ENCODE measurements at places on chromosomes 5 and 9.

DNA sequence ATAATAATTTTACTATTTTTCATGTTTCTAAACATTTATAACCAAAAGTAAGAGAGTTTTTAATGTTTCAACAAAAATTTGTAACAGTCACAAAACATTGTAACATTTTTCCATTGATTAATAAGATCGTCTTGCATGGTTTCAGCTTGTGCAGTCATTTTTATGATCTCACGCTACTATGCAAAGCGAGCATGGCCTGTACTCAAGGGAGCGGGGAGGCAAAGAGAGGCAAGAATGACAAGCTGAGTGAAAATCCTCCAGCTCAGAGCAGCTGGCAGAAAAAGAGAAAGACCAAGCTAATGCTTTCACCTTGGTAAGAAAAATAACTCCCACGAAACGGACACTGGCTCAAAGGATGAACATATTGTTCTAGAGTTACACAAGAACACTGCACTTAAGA, 90.0 kb upstream of the SV2C start:
- no peak for DNase-seq

DNA sequence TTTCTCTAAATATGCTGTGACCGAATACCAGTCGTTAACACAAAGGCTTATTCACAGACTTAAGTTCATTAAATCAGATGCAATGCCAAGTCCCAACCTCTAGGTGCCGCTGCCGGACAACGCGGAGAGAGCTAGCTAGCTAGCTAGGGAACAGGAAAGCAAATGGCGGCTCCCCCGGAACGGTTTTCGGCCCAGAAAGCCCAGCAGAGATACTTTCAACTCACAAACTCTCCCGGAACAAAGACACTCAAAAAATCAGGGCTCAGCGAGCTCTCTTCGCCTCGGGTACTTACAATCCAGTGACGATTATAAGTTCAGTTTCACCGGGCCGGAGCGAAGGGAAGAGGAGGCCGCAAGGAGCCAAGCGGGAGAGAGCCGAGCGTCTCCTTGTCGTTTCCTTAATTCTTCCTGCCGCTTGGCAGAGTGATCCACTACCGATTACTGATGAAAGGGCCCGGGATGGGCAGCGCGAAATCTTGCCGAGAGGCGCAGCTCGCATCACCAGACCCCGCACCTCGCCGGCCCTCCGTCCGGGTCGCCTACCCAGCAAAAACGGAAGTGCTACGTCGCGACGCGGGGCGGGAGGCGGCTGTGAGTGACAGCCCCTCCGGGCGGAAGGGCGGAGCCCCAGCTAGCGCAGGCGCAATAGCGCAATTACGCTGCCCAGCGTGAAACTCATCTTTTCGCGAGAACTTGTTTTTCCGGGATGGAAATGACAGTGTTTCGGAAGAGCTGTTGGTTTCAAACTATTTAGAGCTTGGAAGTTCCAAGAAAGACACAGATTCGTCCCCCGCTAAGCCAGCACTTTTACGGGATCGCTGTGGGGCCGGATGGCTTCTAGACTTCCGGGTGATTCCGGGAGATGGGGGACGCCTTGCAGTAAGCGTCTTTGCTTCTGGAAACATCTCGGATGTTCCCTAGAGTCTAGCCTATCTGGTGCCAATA, at the start of gene TAF7:
TAF7 (minus strand) TSS at position 560 of the 945 bp plus-strand sequence. CDS start 740 bp downstream, outside the sequence.
- peak; percentile 96 for DNase-seq

GRCh38 chr9:74821636-74822035, 66.1 kb downstream of the TRPM6 start:
- no peak for DNase-seq

DNA sequence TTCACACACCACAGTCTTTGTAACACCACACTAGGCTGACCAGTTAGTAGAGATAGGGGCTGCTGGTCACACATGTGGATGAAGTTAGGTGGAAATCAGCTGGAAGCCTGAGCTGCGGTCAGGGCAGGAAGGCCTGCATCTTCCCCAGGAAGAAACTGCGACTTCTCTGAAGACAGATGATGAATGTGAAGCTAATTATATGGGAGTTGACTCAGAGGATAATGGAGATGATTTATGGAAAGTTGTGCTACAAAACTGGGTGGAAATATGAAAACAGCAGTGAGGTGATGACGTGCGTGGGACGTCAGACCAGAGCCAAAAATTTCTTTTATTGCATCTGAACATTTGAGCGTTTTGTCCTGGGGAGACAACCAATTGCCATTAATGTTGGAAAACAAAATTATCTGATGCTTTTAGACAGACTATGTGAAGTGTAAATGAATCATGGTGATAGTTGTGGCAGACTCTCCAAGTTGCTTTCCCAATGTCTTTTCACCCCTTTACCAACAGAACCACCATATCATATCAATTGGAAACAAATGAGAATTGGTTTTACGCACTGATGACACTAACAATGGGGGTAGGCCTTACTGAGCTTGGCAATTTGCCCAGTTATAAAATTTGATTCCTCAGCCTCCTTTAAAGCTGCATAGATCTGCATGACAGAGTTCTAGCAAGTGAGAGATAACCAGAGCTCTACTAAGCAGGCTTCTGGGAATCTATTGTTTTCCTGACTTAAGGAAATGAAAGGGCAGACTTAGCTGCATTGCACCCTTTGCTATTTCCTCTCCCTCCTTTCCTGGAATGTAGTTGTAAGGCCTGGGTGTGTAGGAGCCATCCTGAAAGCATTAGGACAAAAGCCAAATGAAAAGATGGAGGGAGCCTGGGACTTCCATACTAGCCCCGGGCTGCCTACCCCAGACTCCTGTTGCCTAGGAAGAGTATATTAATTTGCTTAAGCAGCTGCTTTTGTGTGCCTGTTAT, 84.0 kb downstream of the RAB3C start:
- no peak for DNase-seq

DNA sequence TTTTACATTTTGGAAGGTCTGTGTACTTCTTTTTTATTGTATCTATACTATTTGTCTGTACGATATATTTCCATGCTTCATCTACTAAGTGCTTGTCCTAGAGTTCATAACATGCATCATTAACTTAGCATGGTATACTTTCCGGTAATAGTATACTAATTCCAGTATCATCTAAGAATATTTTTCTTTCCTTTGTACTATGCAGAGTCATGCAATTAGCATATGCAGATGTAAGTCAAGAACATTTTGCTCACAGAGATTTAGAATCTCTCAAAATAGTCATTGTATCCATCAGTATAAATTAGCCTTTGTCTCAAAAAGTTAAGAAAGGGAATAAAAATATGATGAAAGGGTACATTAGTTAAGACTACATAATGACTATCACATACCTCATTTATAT, 770.4 kb upstream of the GRAMD2B start:
- DNase-seq: no peak

- DNase-seq: peak; percentile 41
These were observed 28.1 kb downstream of the TMOD1 start for GRCh38 chr9:97529363-97530076.

- DNase-seq: no peak
These were observed 25.9 kb upstream of the PRDM12 start for GRCh38 chr9:130638284-130639123.

GRCh38 chr5:132566657-132567056, 9.9 kb downstream of the RAD50 start:
- no peak for DNase-seq

- DNase-seq: no peak
These were observed 11.8 kb upstream of the CHD1 start for GRCh38 chr5:98940581-98940980.

DNA sequence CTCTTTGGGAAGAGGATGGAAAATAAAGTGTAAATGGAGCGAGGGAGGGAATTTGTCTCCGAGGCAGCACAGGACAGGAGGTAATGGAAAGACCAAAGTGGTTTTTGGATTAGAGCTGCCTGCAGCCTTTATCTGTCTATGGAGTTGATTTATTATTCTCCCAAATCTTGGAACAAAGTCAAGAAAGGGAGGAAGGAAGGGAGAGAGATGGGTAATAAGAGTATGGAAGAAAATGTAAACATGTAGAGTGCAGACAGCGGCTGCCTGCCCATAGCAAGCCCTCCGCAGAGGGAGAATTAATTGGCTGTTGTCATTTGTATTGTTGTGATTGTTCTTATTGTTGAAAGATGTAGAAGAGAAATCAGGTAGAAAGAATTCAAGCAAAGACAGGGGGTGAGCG, 15.7 kb downstream of the KCNIP1 start:
- DNase-seq: no peak

- DNase-seq: no peak
These were observed 1.3 kb downstream of the EIF4EBP3 start for GRCh38 chr5:140548791-140549190.

GRCh38 chr9:115651461-115651860, 502.1 kb upstream of the PAPPA start:
- no peak for DNase-seq

DNA sequence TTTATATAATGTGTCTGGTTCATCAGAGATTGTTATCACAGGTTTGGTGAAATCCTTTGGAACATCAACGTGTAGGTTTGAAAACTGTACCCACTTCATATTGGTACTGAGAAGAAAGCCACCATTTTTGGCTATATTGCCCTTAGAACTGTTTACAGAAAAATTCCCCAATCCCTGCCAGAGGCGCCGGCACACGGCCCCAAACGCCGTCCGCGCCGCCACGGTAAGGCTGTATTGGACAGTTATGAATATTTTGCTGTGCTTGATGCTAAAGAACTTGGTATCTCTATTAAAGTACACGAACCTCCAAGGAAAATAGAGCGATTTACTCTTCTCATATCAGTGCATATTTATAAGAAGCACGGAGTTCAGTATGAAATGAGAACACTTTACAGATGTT, 35.2 kb downstream of the DCAF10 start:
- DNase-seq: no peak

GRCh38 chr5:141717043-141717442, 35.0 kb upstream of the ARAP3 start:
- DNase-seq: no peak

- no peak for DNase-seq
These were observed 21.0 kb upstream of the CDKN2B start for GRCh38 chr9:22030101-22030598.

DNA sequence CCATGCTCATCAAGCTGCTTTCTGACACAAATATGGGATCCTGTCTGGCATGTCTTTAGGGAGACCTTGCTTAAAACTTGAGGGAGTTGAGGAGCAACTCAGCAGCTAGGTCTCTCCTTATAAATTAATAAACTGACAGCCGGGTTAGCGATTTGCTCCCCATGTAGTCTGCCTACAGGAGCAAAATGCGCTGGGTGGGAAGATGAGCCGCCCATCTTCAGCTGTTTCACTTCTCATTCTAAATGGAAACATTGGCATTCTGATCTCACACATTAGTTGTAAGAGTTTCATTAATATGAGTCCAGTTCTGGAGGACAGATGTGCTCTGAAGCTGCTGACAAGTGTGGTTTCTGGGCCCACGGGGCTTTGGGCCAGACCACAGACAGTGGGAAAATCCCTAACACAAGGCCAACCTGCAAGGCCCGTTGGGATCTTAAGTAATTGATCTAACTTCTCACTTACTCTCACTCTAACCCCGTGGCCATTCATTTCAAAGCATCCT, 197.0 kb downstream of the MCTP1 start:
- DNase-seq: no peak

- DNase-seq: no peak
These were observed at the start of gene PRDM9 for GRCh38 chr5:23507278-23507685. TSS of gene PRDM9 (plus strand) at chr5:23507609. CDS start at chr5:23509034, 1,425 bp downstream.

- no peak for DNase-seq
These were observed 1.9 kb downstream of the LRRC19 start for GRCh38 chr9:27003426-27004077.

- no peak for DNase-seq
These were observed 55.2 kb downstream of the NFIB start for GRCh38 chr9:14258660-14259239.

- no peak for DNase-seq
These were observed 82.8 kb upstream of the TLE1 start for GRCh38 chr9:81772144-81772543.

GRCh38 chr9:69344459-69344858, 19.4 kb downstream of the ENTREP1 start:
- DNase-seq: no peak

GRCh38 chr5:37799865-37800421, 39.9 kb downstream of the GDNF start:
- no peak for DNase-seq

DNA sequence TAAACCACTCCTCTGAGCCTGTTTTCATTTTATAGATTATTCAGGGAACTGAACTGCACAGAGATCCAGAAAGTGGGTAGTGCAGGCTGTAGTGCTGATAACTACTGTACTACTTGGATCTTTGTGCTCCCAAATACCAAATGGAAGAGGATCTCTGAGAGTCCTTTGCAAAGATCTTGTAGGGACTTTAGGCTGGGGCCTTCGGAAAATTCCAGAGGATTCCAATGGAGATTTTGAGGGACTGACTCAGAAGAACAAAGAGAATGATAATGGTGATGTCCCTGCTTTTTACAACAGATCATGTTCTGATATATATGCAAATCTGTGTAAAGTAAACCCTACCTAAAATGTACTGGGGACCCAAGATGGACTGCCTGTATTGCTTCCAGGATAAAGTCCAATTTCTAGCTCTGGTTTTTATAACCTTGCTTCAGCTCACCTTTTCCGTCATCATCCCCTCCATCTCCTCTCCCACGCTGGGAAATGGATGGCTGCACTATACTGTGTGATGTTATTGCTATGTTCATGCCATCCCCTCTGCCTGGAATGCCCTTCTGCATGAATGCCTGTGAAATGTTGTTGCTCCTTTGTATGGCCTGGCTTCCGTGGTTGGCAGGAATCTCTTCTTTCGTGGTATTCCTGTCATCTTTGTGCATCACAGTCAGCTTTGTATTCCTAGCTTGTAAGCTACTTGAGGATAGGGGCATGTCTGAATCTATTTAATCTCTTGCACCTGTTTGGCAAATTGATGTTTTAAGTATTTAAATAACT, 9.7 kb upstream of the PSMD5 start:
- DNase-seq: no peak

GRCh38 chr5:10663489-10664179, 97.4 kb downstream of the DAP start:
- peak; percentile 81 for DNase-seq

DNA sequence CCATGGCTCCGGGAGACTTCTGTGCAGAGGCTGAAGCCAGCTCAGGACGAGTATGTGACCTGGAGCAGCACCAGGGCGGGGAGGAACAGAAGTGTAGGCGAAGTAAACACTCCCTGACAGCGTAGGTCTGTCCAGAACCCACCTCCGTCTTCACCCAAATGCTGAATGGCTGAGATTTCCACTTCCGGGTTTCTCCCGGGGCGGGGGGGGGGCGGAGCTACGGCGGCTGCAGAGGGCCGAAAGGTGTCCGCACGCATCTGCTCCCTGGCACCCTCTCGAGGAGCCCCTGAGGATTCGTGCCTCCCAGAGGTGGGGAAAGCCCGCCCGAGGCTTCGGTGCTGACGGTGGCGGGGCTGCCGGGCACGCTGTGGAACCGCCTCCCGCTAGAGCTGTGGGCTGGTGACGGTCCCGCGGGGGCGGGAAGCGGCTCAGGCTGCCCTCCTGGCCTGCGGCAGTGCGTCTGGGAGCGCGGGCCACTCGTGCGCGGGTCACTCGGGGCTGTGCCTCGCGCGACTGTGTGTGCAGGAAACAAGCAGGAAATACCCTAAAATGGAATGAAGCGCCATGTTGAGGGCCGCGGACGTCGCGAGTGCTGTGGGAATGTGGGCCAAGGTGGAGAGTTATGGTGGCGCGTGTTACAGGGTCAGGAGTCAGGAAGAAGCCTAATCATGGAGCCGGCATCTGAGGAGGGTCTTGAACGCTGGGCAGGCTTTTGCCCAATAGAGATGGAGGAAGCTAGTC, 1425.4 kb downstream of the FOXD4L5 start:
- DNase-seq: no peak
